ENCODE measurements at places on chromosomes 11 and 22. TPM values are rescaled to one million over a fixed set of nuclear protein-coding genes. Genes with fewer than 3 reads are reported as not detected.

DNA sequence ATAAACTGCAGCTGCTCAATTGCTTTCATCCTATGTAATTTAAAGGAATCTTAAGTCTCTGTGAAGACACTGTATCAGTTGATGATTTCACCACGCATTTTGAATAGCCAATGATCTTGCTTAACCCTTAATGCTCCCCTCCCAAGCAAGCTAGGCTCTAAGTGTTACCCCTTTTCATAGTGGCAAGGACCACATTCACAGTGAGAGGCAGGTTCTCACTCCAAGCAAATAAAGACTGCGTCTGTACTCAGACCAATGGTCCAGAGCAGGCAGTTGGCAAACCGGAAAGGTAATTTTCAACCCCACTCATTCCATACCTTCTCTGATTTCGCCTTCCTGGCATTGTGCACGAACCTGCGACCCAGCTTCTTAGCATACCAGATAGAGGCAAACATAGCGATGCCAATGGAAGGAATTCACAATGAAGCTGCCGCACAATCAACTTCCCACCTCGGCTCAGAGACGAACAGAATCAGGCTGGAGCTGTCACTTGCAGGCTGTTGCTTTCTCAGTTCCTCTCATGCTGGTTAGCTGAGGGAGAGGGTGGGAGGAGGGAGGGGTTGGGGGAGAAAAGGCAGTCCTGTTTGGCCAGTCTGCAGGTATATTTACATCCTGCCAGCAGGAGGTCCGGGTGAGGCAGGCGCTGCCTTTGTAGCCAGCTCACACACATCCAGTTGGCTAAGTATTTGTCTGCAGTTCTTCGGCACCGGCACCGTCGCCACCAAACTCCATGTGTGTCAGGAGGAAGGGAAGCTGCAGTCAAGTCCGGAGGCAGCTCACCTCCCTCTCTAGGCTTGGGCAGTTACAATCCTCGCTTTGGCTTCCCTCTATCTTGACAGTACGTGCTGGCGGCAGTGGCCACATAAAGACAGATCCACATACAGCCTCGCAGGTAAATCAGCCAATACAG lies 1151.2 kb upstream of the CCDC90B start:
- peak; percentile 76 for DNase-seq

- DNase-seq: no peak
These were observed 5.2 kb upstream of the MAP6 start for GRCh38 chr11:75673977-75674582.

GRCh38 chr11:124760205-124760652 lies 1.9 kb downstream of the ESAM start:
- DNase-seq: no peak

DNA sequence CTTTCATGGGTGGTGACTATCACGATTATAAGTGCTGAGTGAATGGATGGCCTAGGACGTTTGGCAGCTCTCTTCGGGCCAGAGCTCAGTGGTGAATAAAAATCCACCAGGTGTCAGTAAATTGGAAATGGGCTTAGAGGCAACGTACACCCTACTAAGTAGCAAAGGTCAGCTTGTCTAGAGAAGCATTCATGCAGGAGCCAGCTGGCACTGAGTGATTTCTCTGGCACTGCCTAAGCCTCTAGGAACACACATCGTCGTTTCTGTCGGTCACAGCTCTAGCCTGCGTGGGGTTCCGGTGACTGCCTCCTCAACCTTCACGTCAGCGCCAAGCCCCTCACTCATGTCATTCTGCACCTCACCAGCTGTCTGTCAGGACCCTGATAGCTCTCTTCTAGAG lies 192.4 kb upstream of the NTM start:
- no peak for DNase-seq

DNA sequence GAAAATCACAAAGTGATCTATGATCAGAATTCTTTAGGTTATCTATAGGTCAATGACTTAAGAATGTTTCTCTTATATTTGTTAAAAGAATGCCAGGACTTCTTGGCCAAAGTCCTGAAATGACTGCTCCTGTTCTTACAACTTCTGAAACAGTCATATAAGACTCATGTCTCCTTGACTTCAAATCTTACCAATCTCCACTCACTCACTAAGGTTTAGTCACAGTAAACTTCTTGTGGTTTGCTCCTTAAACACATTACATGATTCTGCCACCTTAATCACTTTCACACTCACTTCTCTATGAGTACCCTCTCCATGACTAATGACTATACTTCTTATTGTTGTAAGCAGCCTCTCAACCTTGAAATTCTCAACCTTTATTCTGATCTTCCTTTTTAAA lies 648.7 kb upstream of the CCDC179 start:
- DNase-seq: no peak

- no peak for DNase-seq
These were observed 89.7 kb downstream of the SNX19 start for GRCh38 chr11:130826572-130826971.

DNA sequence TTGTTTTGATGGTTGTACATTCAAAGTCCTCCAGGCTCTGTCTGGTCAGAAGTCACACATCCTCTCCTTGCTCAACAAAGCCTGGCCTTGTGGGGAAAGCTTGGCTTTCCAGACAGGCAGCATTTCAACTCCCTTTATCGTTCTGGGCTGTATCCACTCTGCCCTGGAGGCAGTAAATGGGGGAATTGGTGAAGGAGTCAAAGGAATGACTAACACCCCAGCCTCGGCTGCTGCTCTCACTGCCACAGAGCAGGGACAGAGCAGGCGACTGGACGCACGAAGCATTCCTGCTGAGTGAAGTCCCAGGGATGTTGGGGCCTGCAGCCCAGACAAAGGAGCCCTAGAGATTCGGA lies 52.8 kb downstream of the WNT11 start:
- no peak for DNase-seq

GRCh38 chr22:19757985-19758895 lies 2.3 kb upstream of the TBX1 start:
- no peak for DNase-seq

DNA sequence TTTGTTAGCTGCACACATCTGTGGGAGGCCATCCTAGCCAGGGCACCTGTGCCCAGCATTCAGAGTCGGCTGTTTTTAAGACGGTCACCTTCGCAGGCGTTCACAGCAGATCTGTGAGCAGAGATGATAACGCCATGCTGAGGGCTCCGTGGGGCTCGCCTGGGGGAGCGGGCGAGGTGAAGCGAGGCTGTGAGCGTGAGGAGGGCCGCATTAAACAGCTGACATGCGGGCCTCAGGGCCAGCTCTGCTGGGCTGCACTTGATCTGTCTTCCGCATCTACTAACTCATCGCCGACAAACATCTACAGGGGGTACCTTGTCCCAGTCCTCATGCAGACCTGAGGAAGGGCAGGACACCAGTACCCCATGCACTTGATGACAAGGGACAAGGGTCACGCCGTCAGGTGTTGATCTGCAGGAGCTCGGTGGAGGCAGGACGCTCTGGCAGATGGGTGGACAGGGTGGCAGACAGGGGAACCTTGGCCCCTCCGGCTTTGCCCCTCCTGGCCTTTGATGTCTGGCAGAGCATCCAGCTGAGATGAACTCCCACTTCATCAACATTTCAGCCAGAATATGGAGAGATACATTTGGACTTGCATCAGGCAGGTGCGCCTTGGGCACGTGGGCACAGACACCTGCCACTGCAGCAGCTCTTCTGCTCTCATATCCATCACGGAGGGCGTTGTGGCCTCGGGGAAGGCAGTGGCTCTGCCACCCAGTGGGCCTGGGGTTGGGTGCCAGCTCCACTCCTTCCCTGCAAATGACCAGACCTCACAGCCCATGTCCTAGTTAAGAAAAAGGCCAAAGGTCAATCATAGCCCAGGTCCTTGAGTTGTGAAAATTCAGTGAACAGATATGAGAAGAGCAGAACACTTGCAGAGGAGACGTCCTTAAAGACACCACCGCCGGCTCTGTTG lies 822.9 kb downstream of the BRD1 start:
- DNase-seq: no peak

GRCh38 chr22:41274856-41275255 lies 11.1 kb downstream of the RANGAP1 start:
- no peak for DNase-seq

Gene SCUBE2
- 28.0 TPM for polyA plus RNA-seq

Gene FAM227A
- 1.4 TPM for polyA plus RNA-seq

Gene LDHAL6A
- polyA plus RNA-seq: not detected
